ENCODE measurements at places on chromosomes 1 and 21.

DNA sequence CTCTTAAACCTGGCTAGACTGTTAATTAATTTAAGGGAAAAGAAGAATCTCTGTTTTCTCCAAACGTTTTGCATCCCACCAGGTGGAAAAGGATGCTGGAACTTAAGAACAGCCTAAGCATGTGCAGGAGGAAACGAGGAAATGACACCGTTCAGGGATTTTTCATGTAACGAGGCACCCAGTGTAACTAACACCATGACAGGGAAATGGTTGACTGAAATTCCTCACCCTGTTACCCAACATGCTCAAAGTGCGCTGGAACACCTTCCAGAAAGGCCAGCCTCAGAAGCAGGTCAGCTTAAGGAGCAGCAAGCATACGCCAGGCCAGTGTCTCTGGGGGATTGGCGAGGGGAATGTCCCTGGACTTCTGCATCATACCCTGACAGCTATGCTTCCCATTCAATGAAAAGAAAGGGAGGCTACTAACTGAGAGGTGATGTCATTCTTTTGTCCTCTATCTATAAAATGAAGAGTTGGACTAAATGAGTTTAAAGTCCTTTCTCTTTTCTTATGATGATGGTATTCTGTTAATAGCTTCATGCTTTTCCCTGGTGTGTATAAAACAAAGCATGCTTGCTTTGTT, 21.6 kb downstream of the TNN start:
- no peak for DNase-seq

- no peak for DNase-seq
Measured at GRCh38 chr1:39145331-39145965, 59.0 kb upstream of the MACF1 start.

DNA sequence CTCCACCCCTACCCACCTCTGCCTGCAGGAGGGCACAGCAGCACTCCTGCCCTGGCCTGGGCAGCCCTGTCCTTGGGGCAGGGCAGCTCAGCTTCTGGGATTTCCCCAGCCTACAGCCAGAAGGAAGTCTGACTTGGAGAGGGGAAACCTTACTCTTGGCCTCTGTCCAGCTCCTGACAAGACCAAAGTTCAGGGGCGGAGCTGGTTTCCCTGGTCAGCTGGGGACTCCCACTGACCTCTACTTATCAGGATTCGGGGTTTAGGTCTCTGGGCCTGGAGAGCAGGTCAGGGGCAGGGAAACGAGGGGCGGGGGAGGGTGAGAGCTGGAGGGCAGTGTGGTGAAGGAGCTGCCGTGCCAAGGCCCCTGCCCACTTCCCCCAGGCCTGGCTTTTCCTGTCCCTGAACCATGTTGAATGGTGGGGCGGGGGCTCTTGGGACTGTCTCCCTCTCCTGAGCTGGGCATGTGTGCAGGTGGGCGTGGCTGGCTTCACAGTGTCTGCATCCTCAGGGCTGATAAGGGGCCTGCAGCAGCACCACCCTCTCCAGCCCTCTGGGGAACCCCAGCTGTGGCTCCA, 16.8 kb upstream of the ETV3 start:
- DNase-seq, result peak; percentile 24

DNA sequence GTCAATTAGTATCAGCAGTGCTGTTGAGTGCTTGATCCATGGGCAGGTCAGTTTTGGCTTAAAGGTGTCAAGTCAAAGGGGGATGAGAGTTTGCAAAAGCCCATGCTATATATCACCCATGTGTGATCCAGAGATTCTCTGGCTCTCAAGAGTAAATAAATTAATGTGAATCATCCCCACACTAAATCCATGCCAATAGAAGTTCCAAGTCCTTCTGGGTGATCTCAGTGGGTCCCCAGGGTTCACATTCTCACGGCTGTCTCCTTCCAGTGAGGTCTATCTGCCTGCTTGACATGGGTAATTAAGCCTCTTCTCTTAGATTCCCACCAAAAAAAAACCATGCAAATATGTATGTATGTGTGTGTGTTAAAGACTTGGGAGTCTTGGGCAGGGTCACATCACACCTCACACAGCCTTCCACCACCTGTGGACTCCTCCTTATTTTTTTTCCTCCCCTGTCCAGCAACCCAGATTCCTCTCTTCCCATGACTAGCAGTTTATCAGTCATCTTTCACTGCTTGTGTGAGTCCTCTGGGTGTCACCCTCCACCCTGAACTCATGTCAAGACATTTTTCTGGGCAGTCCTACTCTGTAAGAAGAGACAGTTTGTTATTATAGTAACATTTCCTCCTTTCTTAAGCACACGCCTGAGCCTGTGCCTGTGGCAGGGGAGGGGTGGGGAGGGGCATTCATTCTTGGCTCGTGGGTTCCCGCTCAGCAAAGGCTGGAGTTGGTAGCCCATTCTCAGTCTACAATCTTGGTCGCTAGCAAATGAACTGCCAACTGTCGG, 14.3 kb upstream of the S100A11 start:
- no peak for DNase-seq

GRCh38 chr1:19672237-19672636, 7.6 kb downstream of the HTR6 start:
- DNase-seq, result no peak

DNA sequence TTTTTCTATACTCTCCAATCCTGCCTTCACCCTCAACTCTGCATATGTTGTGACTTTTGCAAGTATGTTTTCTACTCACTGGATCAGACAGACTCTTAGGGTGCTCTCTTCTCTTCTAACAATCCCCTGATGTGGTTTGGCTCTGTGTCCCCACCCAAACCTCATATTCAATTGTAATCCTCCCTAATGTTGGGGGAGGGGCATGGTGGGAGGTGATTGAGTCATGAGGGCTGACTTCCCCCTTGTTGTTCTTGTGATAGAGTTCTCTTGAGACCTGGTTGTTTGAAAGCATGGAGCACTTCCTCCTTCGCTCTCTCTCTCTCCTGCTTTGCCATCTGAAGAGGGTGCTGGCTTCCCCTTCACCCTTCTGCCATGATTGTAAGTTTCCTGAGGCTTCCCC, 148.9 kb upstream of the IGSF21 start:
- no peak for DNase-seq

- no peak for DNase-seq
Measured at GRCh38 chr1:157404614-157405013, 147.7 kb downstream of the FCRL5 start.

GRCh38 chr1:210882414-210883221, 251.3 kb downstream of the KCNH1 start:
- no peak for DNase-seq

All from WERI-Rb-1 (cell line).